ENCODE measurements at places on chromosomes 12 and 14.
A peak's percentile ranks its signal among the peaks of the same experiment; 100 is the strongest.

DNA sequence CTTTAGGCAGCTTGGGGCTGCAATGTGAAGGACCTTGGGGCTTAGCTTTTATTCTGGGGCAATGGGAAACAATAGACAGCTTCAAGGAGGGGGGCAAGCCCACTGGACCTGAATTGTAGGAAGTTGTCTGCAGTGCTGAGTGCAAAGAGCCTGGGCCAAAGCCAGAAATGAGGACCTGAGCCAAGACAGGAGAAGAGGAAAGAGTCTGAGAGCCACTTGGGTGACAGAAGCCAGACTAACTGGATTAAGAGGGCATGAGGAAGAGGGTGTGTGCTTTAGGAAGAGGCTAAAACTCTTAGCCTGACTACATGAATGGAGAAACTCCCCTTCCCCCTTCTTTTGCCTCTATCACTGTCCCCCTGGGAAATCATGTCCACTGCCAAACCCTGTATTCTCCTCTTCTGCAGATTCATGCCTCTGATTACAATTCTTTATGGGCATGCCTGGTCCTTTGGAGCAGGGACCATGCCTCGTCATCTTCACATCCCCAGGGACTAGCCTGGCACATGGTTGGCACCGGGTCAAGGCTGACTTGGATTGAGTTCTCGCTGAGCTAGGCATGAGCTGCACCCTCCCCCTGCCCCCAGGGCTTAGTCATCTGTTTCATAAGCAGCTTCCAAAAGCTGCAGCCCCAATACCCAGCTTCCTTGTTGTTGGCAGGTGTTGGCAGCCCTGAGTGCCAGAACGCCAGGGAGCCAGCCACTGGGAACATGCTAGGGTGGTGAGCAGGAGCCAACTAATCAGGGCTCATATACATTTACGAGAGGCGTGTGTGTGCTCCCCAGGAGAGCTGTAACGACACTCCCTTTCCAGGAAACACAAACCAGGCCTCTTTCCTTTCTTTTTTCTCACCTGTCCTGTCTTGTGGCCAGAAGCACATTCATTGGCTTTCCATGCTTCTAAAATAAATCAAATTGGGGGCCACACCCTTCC is 27.7 kb upstream of the JDP2 start:
- DNase-seq = peak; percentile 78

DNA sequence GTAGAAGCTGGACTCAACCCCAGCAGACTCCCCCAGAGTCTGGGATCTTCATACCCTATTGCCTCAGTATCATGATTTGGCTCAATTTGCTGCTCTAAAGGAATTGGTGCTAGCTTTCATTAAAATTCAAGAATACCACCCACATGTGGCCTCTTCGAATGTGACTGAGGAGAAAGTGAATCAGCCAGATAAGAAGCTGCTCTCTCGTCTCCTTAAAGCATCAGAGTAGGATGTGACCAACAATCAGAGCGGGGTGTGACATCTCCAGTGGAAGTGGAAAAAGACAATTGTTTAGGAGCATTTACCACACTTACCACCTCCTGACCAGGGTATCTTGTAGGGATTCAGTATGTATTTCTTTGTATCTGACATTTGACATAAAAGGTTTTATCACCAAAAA is 278.2 kb upstream of the DIO2 start:
- no peak for DNase-seq

DNA sequence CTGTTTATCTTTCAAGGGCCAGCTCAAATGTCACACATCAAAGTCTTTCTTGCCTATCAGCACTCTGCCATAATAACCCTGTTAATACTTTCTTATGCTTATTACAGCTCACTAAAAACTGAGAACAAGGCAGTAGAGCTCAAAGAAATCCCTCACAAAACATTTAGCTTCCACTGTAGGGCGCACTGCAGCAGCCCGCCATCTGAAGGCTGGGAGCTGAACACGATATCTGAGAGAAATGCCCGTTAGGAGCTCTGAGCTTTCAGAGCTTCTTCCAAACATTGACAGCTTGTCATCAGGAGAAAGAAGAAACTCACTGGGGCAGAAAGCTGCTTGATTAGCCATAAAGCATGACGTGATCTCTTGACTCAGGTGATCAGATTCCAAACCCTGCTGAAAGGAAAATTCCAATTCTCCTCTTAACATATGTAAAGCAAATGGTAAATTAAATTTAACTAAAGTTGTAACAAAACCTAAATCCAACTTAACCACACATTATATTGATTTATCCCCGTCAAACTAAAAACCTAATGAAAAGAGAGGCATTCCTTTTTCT is 175.7 kb downstream of the C12orf50 start:
- DNase-seq = no peak

- DNase-seq = no peak
These were observed 725.9 kb upstream of the MDGA2 start for GRCh38 chr14:48401321-48401720.

DNA sequence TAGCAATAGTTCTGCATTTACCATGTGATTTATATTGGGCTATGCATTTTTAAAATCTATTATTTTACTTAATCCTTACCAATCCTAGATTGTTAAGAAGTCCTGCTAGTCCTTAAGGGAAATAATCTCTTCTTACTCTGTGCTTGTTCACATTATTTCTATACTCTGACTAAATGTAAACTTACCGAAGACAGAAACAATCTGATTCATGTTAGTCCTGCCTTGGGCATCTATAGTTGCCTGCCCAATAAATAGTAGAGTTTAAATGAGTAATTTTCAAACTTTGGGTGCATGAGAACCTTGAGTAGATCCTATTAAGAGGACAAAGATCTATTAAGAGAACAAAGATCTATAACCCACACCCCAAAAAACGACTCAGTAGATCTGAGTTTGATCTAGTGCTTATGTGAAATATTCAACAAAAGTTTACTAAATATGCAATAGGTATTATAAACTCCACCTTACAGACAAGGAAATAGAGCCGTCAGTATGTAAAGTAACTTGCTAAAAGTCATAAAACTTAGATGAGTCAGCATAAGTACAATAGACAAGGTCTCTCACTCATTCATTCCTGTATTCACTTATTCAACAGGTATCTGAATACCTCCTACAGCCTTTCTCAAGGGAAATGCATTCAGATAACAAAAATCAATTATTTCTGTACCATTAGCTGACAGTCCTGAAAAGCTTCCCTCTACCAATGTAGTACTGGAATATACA is 127.6 kb downstream of the PAWR start:
- DNase-seq = peak; percentile 52

DNA sequence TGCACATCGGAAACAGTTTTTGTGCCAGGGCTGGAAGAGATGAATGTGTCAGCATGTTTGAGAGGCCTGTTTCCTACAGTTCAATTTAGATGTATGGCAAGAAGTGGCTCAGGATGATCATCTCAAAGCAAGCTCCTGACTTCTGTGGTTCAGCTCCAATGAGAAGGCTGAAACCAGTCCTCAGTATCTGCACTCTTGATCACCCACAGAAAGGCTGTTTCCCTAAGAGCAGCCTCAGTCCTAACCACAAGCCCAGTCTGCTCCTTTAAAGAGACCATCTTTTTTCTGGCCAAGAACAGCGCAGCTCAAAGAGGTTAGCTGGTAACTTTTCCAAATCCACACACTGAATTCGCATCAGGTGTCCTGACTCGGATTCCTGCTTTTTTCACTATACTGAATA is 19.2 kb downstream of the CSRP2 start:
- DNase-seq = no peak

GRCh38 chr14:61435563-61436337 is 114.4 kb downstream of the PRKCH start:
- peak; percentile 22 for DNase-seq

GRCh38 chr14:43087666-43088065 is 1419.4 kb downstream of the FSCB start:
- no peak for DNase-seq

DNA sequence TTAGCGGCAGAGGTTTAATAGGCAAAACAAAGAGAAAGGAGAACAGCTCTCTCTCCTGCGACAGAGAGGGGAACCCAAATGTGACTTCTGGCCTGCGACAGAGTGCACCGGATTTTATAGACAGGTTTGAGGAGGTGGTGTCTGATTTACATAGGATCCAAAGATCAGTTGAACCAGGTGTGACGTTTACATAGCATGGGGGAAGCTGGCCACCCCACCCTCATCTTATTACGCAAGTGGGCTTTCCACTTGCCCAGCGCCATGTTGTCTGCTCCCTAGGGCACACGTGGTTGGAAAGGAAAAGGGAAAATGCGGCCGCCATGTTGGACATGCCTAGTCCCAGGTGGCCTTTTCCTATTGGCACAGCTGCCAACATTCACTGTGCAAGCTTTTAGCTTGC is 17.4 kb downstream of the BCL2L14 start:
- no peak for DNase-seq

- DNase-seq = peak; percentile 83
These were observed 70.9 kb downstream of the ASCL4 start for GRCh38 chr12:107845226-107845979.

DNA sequence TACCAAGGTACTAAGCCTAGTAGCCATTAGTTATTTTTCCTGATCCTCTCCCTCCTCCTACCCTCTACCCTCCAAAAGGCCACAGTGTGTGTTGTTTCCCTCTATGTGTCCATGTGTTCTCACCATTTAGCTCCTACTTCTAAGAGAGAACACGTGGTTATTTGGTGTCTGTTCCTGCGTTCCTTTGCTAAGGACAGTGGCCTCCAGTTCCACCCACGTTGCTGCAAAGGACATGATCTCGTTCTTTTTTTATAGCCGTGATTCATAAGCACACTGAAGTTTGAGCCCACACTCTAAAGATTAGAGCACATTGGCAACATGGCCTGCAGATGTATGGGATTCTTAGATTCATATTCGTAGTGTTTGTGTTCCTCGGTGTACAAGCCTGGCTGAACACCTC is 8.1 kb upstream of the STX2 start:
- DNase-seq = no peak

DNA sequence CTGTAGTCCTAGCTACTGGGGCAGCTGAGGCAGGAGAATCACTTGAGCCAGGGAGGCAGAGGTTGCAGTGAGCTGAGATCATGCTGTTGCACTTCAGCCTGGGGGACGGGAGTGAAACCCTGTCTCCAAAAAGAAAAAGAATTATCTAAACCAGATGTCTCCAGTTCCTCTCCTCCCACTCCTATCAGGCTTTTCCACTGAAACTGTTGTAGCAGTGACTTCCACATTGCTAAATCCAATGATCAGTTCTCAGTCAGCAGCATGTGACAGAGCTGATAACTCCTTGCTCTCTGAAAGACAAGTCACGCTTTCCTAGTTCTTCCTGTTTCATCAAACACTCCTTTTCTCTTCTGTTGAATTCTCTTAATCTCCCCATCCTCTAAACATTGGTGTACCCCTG is 8.6 kb downstream of the SLC38A6 start:
- no peak for DNase-seq

GRCh38 chr12:48862760-48863159 is 2.9 kb downstream of the RND1 start:
- no peak for DNase-seq

GRCh38 chr12:131116468-131117117 is 162.9 kb downstream of the ADGRD1 start:
- peak; percentile 55 for DNase-seq

DNA sequence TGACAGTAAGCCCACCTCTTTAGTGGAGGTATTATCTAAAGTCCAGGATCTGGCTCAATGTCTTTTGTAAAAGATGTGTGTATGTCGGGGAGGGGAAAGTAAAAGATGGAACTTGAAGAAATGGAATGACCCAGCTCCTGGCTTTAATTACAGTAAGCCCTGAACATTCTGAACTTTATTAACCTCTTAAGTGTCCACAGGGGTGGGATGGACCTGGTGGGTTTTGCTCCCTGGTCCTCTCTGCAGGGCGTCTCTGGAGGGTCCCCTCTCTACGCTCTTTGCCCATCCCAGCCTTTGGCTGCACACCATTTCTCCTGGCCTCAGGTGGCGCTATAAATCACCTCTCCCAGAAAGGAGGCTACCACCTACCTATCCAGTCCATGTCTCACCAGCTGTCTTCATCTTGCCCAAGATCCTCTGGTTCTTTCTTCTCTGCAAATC is 3.7 kb upstream of the CISTR start:
- no peak for DNase-seq

GRCh38 chr12:107761502-107761904 is 566 bp upstream of the PRDM4 start:
- peak; percentile 75 for DNase-seq

DNA sequence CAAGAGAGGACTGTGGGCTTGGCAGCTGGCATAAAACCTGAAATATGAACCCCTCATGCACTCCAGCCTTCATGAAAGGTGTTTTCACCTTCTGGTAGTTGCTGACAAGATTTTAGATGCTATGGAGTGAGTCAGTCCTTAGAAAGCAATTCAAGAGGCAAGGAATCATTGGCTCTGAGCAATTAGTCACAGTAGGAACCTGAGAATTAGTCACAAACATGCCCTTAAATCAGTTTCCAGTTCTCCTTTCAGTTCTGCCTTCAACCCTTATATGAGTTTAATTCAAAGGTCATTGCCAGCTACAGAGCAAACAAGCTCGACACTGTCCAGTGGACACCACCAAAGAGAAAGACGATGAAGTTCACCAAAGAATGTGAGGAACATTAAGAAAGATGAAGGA is 472.3 kb downstream of the GLT1D1 start:
- no peak for DNase-seq

Measured in osteoblast (primary cell).